ENCODE measurements at places on chromosomes 12 and 14.

DNA sequence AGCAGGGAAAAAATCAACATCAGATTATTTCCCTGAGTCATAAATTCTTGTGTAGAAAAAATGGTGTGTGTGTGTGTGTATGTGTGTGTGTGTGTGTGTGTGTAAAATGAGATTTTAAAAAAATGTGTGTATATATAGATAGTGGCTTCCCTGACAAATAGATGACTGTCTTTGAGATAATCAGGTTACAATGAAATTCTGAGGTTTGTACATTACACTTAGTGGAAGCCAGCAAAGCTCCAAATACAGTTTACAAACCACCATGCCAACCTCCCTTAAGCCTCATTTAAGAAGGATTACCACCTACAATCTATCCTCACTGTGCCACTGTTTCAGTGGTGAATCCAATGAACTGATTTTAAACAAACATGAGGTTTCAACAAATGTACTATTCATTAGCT, 93.8 kb downstream of the MED13L start:
- DNase-seq: no peak

DNA sequence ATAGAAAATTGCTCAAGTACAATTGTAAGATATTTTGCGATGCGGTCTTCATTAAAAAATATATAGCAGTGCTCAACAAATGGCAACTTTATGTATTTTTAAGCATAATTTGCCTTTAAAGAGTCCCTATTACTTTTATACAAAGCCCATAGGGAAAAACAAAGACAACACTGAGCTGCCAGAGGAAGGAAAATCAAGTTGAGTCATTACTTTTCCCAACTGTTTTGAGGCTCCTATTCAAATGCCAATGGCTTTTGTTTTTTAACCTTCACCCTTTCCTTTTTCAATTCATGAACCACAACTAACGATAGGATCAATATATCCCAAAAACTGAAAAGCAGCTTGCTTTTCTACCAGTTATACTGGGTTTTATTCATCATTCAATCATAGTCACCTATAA, 157.6 kb upstream of the PLEKHA5 start:
- DNase-seq: no peak

- DNase-seq: no peak
These were observed 37.7 kb upstream of the ZNF641 start for GRCh38 chr12:48388460-48388859.

- DNase-seq: no peak
These were observed 119.8 kb downstream of the TMEM121 start for GRCh38 chr14:105646175-105646574.
